ENCODE measurements at places on chromosomes 1 and 21.

DNA sequence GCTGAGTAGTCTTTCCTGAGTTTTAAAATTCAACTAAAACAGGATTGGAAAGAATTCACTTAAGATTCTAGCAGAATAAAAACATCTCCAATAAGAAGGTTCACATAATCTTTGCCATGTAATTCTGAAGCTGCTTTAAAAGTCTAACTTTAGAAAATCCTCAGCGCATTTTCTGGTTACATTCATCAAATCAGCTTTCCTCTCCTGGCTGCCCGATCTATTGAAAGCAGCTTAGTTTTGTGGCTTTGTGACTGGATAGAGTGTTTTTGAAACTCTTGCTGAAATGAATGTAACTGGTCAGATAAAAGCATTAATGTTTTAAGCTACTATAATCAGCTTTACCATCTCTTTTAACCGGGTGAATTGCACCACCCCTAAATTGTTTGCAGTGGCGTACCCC lies 66.8 kb downstream of the DOP1B start:
- no peak for DNase-seq

DNA sequence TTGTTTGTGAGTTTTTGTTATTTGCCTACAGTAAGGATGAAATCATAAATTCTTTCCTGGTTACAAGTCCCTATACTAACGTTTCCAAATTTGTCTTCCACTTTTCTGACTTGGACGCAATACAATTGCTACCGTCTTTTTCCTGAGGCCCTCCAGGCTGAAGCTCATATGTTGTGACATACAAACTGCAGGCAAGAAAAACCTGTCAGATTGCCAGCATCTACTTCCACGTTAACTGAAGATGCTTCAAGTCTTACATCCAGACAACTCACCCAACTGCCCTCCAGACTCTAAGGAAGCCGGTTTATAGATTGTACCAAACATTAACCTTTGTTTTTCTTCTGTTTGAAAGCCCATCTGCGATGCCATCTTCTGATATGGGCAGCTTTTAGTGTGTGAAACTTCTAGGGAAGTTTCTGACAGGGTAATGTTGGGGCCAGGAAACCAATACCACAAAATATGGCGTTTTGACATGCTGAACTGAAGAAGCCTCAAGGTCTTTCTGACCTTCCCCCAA lies 21.4 kb upstream of the RNF11 start:
- DNase-seq = no peak

- no peak for DNase-seq
Measured at GRCh38 chr1:94522304-94522703, 19.3 kb downstream of the F3 start.

- peak; percentile 97 for DNase-seq
Measured at GRCh38 chr1:170074250-170075157, at the start of gene KIFAP3. TSS of gene KIFAP3 (minus strand) at chr1:170074695. CDS start at chr1:170074467, 228 bp downstream.

- DNase-seq = no peak
Measured at GRCh38 chr21:42518626-42519025, 5.0 kb downstream of the SLC37A1 start.

DNA sequence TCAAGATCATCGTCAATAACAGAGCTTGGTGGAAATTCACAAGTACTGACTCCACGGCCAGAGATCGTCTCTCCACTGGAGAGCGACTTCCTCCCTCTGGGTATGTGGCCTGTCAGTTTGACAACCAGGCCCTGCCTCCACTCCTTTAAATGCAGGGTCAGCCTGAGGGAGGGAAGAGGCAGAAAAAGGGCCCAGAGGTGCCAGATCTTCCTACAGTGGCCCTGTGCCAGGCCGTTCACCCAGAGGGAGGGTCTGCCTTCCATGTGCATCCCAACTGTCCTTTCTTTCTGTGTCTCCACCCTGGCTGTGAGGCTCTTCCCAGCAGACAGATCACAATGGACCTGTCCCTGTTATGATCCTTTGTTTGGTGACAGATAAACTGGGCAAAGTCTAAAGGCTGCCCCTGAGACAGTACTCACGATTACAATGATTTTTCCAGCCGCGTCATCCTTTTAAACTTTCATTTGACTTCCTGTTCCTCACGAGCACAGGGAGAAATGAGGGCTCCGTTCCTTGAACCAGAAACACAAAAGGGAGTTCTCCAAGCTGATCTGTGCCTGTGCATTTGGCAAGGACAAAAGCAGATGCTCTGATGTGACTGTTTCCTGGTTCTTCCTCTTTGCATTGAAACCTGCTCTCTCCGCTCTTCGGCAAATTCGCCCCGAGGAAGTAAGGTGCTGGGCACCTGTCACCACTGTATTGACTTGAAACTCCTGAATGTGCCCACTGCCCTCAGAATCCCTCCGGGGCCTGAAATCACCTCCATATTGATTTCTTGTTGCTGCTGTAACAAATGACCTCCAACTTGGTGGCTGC lies 126.7 kb downstream of the PGBD5 start:
- DNase-seq = no peak

GRCh38 chr1:77594366-77595112 lies 87.9 kb downstream of the ZZZ3 start:
- no peak for DNase-seq

GRCh38 chr1:235018161-235018560 lies 110.5 kb downstream of the TOMM20 start:
- DNase-seq = no peak
